ENCODE measurements at places on chromosomes 1 and 21.

- peak; percentile 4 for DNase-seq
Measured at GRCh38 chr1:228872080-228872479, 136.8 kb downstream of the RHOU start.

GRCh38 chr21:43593078-43593477 is 66.2 kb downstream of the HSF2BP start:
- DNase-seq, result no peak

DNA sequence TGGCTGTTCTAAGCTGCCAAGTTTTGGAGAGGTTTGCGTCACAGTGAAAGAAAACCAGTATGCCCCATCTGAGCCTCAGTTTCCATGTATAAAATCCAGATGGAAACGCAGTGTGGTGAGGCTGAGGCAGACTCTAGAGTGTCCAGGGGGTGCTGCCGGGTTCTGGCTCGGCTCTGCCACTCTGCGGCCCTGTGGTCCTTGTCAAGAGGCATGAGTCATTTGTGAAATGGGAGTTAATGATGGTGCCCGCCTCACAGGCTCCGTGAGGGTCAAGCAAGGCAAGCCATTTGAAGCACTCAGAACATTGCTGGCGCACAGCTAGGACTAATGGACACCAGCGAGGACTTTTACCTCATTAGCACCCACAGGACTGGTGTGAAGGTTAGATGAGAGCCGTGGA is 214.3 kb downstream of the PTPRU start:
- DNase-seq, result no peak

DNA sequence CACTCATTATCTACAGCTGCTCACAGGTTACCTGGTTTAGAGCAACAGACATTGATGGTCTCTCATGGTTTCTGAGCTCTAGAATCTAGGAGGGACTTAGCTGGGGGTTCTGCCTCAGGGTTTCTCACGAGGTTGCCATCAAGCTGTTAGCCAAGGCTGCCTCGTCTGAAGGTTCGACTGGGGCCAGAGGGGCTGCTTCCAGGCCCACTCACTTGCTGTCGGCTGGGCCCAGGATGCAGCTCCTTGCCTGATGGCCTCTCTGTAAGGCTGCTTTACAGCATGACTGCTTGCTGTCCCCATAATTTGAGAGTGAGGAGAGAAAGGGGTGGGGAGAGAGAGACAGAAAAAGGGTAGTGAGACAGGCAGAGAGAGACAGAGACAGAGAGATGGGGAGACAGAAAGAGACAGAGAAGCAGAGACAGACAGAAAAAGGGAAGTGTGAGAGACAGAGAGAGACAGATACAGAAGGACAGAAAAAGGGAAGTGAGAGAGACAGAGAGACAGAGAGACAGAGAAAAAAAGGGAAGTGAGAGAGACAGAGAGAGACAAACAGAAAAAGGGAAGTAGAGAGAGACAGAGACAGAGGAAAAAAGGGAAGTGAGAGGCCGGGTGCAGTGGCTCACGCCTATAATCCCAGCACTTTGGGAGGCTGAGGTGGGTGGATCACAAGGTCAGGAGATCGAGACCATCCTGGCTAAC is 106.8 kb upstream of the C1orf174 start:
- no peak for DNase-seq

DNA sequence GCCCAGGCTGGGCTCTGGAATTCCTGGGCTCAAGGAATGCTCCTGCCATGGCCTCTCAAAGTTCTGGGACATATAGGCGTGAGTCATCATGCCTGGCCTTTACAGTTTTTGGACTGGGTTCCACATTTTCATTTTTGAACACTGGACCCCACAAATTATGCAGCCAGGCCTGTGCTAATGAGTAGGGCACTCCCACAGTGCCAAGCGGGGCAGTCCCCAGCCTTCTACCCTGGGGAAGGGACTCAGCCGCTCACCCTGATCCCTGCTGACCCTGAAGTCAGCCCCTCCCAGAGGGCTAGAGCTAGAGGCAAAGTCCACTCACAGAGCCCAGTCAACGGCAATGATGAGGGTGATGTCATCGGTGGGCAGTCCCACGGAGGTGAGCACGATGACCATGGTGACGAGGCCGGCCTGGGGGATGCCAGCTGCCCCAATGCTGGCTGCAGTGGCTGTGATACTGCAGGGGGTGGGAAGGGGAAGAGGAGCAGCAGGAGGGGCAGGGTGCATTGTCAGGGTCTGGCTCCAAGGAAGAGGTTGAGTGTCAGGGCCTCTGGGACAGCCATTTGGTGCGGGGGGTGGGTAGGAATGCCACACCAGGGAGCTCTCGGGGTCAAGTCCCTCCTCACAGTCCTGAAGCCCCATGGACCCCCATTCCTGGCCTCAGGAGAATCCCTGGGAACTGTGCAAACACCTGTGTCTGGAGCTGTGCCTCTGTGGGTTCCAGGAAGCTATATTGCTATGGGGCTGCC is 27.6 kb downstream of the PODN start:
- peak; percentile 53 for DNase-seq

- DNase-seq, result peak; percentile 62
Measured at GRCh38 chr1:12173631-12174121, 6.9 kb downstream of the TNFRSF1B start.

DNA sequence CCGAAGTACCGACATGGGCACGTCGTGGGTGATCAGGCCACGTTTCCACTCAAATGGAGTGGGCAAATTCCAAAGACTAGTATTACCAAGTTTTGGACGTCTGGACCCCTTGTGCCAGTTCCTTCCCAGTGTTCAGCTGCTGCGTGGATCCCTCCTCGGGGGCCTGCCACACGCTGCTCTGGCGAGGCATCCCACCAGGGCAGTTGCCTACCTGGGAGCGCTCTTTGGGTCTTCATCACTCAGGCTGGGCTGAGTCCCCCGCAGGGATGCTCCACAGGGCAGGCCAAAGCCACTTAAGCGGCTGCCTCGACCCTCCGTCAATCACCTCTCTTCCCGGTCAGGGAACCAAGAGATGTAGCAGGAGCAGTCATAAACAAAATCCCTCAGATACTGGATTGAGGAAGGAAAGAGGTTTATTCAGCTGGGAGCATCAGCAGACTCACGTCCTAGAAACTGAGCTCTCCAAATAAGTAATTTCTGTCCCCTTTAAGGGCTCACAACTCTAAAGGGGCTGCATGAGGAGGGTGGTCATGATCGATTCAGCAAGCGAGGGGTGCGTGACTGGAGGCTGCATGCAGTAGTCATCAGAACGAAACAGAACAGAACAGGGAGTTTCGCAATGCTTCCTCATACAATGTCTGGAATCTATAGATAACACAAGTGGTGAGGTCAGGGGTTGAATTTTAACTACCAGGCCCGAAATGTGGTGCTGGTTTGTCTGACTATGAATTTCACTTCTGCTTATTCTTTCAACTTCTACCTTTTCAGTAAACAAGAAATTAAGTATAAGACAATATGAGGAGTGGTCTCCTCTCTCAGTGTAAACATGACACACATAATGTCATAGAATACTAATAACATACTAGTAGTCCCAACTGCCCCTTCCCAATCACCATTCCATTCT is 998.6 kb upstream of the NCAM2 start:
- no peak for DNase-seq

- no peak for DNase-seq
Measured at GRCh38 chr1:42732126-42732680, 7.8 kb downstream of the CLDN19 start.

- DNase-seq, result no peak
Measured at GRCh38 chr1:64124704-64125440, 78.6 kb upstream of the UBE2U start.

- peak; percentile 80 for DNase-seq
Measured at GRCh38 chr1:206925106-206925736, 3.5 kb upstream of the FCMR start.

DNA sequence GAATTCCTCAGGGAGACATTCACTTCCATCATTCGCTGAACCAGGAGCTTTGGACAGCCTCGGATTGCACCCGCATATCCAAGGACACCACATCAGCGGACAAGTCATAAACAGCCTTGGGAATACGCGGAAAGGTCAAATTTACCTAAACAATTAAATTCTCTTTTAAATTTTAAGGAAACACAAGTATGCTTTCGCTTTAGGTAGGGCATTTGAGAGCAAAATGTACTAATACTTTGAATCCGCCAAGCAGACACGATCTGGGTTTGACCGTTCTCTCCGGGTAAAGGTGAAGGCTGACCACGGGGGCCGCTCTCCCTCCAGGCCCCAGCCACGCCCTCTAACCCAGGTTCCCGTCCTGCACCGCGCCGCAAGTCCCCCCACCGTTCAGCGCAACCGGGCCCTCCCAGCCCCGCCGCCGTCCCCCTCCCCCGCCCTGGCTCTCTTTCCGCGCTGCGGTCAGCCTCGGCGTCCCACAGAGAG is 479 bp upstream of the ACADM start:
- peak; percentile 86 for DNase-seq

DNA sequence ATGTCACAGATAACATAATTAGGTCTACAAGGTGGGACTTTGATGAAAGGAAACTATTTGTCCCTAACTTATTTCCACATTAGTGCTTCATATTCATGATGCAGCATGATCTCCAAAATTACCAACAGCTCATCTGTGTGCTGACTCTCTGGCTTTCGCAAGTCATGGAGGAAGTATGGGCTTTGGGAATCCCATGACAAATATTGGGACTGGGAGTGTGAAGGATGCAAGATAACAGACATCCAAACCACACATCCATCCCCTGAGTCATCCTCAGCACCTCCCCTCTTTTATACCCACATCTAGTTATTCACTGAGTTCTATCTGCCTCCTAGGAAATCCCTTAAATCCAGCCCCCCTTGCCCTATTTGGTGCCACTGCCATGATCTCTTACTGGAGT is 102.8 kb upstream of the COL24A1 start:
- DNase-seq, result no peak

DNA sequence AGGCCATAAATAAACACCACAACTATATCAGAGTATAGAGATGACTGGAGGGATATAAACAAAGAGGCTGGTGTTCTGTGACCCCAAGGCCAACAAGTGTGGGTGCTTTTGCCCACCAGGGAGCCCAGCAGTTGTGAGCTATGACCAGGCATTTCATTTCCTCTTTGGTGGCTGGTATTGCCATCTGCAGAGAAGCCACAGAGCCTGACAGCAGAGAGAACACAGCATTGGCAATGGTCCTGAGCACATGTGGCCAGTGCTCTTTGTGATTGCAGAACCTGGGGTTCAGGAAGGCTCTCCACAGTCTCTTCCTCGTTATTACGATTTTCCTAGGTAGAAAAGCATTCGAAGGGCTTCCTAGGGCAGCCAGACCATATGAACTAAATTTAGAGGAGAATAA is 112.3 kb downstream of the TM2D1 start:
- DNase-seq, result no peak

DNA sequence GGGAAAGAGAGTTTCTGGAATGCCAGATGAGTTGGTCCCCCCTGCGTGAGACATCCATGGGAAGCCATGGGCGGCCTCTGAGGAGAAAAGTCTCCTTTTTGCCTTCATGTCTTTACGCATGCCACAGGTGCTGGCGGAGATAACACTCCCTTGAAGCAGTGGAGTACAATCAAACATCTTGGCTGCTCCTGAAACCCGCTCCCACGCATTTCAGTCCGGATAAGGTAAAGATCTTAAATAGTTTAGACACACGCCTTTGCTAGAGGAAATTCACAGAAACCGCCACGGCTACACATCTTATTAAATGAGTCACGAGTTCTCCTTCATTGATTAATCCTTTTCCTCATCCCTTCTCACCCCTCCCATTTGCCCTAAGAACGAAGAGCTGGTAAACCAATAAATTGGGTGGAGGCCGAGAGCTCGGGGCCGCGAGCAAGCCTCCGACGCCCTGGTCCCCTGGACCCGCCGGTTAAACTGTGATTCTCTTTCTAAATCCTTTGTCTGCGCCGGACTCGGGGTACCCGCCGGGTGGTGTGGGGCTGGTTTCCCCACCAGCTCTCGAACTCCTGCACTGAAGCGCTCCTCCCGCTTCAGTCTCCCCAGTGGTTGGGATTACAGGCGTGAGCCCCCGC is 6.6 kb upstream of the ZNF669 start:
- DNase-seq, result no peak

DNA sequence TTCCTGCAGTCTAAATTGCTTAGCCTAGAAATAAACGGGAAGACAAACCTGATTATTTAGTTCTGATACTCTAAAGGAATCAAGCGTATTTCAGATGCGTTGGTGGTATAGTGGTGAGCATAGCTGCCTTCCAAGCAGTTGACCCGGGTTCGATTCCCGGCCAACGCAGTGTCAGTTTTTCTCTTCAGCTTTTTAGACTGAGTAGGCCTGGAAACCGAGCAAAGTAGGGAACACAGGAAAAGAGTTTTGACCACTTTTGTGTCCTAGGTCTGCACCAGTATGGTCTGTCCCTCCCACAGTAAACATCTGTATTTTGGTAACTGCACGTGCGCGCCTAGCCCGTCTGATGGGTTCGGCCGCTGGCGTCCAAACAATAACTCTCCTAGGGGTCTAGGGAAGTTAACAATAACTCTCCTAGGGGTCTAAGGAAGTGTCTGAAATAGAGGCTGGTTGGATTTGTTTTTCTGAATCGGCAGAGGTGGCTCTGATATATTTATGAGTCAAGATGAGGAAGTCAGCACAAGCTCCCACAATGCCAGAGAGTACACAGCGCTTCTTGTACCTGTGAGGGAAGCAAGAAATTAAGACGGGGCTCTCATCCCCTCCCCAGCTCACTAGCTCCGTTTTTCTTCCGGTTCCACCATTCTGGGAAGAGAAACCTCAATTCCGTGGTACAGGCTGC is 15.6 kb upstream of the HJV start:
- peak; percentile 85 for DNase-seq

DNA sequence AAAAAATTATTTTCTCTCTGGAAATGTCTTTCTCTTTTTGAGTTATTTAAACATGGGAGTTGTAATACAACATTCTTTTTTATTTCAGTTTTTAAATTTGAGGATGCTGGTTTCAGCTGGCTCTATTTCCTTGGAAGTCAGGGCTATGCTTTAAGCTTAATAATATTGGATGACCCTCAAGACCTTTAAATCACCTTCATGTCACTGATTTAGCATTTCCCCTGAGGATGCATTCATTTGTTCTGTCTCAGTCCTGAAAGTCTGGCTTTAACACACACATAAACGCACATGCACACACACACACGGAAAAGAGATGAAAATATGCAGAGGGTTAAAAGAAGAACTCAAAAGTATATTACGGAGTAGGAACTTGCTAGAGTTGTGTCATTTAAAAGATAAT is 260.5 kb downstream of the PTBP2 start:
- no peak for DNase-seq

- no peak for DNase-seq
Measured at GRCh38 chr1:39084191-39084590, 58.0 kb downstream of the NDUFS5 start.

- no peak for DNase-seq
Measured at GRCh38 chr1:46277658-46278373, 25.6 kb downstream of the LRRC41 start.

GRCh38 chr1:214658785-214659184 is 55.8 kb downstream of the CENPF start:
- DNase-seq, result no peak

DNA sequence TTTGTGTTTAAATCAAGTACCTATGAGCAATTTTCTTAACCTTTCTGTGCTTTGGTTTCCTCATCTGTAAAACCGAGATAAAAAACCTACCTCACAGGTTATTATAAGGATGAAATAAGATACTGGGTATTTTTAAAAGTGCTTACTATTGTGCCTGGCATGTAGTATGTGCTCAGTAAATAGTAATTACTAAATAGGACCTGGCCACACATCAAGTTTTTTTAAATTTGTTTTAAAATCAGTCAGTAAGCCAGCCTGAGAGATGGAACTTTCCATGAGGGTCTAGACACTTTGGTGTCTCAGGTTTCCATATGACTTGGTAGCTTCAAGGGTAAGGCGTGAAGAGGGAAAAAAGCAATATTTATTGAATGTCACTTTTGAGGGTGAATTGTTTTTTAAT is 7.0 kb upstream of the ATF3 start:
- no peak for DNase-seq

All from colonic mucosa (tissue), 4 donors.